ENCODE measurements at places on chromosomes 6 and 20.

- DNase-seq: peak; percentile 45
Measured at GRCh38 chr6:35139924-35140638, 1.1 kb downstream of the TCP11 start.

GRCh38 chr6:85432554-85432953 lies 17.3 kb upstream of the NT5E start:
- no peak for DNase-seq

DNA sequence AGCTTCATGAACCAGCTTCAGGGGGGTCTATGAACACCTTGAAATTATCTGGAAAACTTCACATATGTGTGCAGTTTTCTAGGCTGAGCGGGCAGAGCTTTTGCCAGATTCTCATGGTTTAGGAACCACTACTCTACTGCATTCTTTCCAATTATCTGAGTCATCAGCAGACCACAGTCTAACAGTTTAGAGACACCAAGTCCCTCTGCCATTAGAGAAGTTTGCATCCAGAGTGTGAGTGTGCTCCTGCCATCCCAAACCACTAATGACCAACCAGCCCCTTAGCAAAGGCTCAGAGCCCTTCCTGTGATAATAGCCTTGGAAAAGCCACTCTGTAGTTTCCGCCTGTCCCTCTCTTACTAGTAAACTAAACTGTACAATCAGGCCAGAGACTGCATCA lies 96.8 kb downstream of the PHACTR1 start:
- DNase-seq: no peak

DNA sequence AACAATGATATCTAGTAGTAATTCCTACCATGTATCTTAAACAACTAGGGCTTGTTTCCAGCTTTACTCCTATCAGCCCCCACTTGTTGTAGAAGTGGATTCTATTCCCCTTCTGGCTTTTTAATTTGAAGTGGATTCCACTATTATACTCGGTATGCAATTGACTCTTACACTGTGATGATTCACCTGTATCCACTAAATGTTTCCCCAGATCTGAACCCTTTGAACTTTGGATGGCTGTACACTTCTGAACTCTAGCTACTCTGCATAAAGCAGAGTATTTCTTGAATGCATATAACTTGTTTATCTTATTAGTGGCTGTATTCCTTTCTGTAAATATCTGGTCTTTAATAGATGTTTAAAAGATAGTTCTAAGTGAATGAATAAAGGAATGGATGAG lies 538.4 kb upstream of the NRSN1 start:
- no peak for DNase-seq

- no peak for DNase-seq
Measured at GRCh38 chr6:165439928-165440554, 130.6 kb upstream of the C6orf118 start.

- DNase-seq: peak; percentile 68
Measured at GRCh38 chr20:38863024-38863851, 57.7 kb downstream of the PPP1R16B start.

- no peak for DNase-seq
Measured at GRCh38 chr6:45838451-45838850, 177.2 kb downstream of the CLIC5 start.

Measured in CD4-positive, alpha-beta T cell treated with Interferon gamma for 1 hour (primary cell).